ENCODE measurements at places on chromosomes 7 and 10.

DNA sequence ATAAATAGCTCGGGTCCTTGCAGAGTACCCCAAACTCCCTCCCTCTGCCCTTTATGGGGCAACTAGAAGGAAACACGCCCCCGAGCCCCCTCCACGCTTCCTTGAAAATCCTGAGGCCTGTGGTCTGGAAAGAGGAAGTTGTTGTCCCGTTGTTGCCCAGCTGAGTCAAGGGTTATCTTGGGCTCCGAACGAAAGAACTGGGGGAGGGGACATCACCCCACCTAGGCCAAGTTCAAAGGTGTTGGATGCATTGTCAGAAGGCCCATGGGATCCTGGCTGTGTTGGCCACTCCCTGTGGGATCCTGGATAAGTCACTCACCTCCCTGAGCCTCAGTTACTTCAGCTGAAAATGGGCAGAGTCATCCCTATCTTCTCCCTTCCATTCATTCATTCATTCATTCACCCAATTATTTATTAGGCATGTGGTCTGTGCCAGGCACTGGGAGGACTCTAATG, at the start of gene CCL24:
Gene CCL24, minus strand, starts transcription at position 26 of the 456 bp plus-strand sequence. CDS start 91 bp downstream, outside the sequence.
- no peak for DNase-seq

DNA sequence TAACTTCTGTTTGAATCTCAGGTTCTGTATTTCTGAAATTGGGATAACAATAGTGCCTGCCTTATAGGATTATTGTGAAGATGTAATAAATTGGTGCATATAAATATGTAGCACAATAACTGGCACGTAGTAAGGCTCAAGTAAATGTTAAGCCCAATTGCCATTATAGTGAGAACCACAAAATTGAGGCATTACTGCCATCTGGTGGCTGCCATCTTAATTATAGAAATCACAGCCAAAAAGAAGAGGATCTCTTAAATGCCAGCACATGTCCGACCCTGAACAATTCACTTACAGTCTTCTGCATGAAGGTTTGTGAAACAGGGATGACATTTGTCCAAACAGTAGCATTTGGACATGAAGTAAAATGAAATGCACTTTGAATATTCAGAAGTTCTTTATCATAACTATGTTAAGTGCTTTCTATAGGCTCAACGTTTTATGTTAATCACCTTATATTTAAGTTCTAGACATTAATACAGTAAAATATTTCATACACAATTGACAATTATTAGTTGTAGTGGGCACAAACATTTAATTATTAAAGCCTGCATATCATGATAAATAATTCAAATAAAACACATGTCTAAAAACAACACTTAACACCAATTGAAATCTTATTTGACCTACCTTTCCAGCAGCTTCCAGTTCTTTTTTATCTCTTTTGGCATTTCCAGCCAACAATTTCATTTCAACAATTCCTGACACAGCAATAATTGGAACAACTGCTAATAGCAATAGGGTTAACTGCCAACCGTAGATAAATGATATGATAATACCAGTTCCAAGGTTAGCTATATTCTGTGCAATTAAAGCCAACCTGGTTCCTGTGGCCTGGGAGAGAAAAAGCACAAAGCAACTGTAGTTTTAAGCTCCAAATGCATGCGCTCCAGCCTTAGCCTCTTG, 58.5 kb downstream of the ABCB4 start:
- peak; percentile 80 for DNase-seq

- peak; percentile 97 for DNase-seq
Measured at GRCh38 chr7:157690833-157691585, 354.2 kb downstream of the DNAJB6 start.

- no peak for DNase-seq
Measured at GRCh38 chr7:42549866-42550485, 313.0 kb upstream of the GLI3 start.

Data from DMS53 (cell line).